Peyer's patch (tissue), 4 donors: ENCODE measurements at places on chromosomes 3 and 15. TPM values are rescaled to one million over a fixed set of nuclear protein-coding genes. Genes with fewer than 3 reads are reported as not detected.

GRCh38 chr15:101528108-101528916 is 38.8 kb upstream of the PCSK6 start:
- peak overlapping the region; percentile 68 for H3K27ac ChIP-seq
- no peaks in the 10 kb centered on the region for H3K27me3 ChIP-seq
- no peaks in the 10 kb centered on the region for H3K4me1 ChIP-seq
- H3K4me3 ChIP-seq: no peak overlapping the region

TMEM212 gene
- not detected for total RNA-seq

CLEC3B gene
- total RNA-seq: 40.9 TPM

GRCh38 chr15:43249699-43250203 is 17.0 kb downstream of the TGM5 start:
- no peaks in the 10 kb centered on the region for H3K36me3 ChIP-seq
- no peak overlapping the region for H3K4me3 ChIP-seq
- DNase-seq: no peak
- H3K27ac ChIP-seq: no peak overlapping the region
- no peaks in the 10 kb centered on the region for H3K27me3 ChIP-seq

LMAN1L gene
- total RNA-seq: not detected

- peak overlapping the region; percentile 18 for H3K4me3 ChIP-seq
- H3K36me3 ChIP-seq: no peaks in the 10 kb centered on the region
- H3K27ac ChIP-seq: no peak overlapping the region
- DNase-seq: no peak
- no peaks in the 10 kb centered on the region for H3K27me3 ChIP-seq
Observed at GRCh38 chr3:65596571-65597225, 442.0 kb downstream of the MAGI1 start.

SUCLG2 gene
- 116 TPM for total RNA-seq

KIF7 gene
- 2.3 TPM for total RNA-seq

DNA sequence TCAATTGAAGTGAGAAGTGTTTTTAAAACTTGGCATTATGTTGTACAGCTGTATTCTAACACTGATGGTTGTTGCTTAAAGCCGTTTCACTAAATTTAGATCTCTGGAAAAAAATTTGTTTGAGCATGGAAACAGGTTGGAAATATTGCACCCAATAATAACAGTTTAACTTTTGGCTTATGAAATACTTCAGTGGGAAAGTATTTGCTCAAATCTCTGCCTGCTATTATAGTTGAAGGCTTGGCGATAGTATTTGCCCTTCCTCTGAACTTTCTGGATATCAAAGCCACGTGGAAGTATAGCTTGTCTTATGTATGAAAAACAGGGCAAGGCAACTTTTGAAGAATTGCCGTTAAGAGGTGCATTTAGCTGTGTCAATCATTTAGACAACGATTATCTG is 270.3 kb upstream of the LRRFIP2 start:
- DNase-seq: no peak
- no peak overlapping the region for H3K4me3 ChIP-seq
- no peaks in the 10 kb centered on the region for H3K4me1 ChIP-seq
- no peaks in the 10 kb centered on the region for H3K27me3 ChIP-seq
- H3K36me3 ChIP-seq: no peaks in the 10 kb centered on the region

SCN5A gene
- total RNA-seq: not detected

DNA sequence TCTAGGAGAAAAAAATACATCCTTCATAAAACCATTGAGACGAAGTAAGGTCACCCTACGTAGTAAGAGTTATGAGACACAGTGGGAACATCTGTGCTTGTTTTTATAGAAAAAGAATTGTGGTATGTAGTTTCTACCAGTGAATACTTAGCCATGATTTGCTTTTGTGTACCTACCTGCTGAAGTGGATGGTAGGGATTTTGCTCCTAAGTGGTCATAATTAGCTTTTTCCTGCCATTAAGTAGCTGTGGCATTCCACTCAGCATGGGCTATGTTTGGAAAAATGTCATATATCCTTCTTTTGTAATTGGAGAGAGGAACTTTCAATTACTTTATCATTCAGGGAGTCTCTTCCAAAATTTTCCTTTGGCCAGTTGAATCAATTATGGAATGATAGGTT is 63.7 kb downstream of the CHD2 start:
- H3K36me3 ChIP-seq: no peaks in the 10 kb centered on the region
- no peak for DNase-seq
- H3K4me3 ChIP-seq: no peak overlapping the region
- H3K27ac ChIP-seq: no peak overlapping the region

TTC21A gene
- total RNA-seq: 9.2 TPM

- H3K27me3 ChIP-seq: no peaks in the 10 kb centered on the region
- no peaks in the 10 kb centered on the region for H3K4me1 ChIP-seq
- DNase-seq: no peak
- no peak overlapping the region for H3K4me3 ChIP-seq
- H3K36me3 ChIP-seq: no peaks in the 10 kb centered on the region
Observed at GRCh38 chr3:31093606-31094005, 199.1 kb upstream of the GADL1 start.

DNA sequence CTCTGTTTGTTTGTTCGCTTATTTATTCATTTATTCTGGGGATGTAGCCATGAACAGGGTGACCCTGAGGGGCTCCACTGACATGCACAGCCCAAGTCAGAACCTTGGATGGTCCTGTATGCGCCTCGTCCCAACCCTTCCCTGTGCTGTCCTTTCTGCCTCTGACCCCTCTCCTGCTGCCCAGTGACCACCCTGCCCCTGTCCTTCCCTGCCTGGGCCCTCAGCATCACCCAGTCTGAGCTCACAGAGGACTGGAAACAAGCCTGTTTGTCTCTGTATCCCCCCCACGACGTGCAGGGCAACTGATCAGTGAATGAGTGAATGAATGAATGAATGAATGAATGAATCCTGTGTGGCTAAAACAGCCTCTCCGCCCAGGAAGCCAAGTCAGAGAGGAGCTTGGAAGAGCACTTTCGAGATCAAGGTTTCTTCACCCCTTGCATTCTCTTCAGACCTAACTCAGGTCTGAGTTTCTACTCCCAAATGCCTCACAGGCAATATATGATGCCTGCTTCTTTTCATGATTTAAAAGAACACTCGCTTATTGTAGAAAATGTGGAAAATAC is 157.7 kb downstream of the SMAD6 start:
- no peak overlapping the region for H3K4me3 ChIP-seq
- no peaks in the 10 kb centered on the region for H3K36me3 ChIP-seq
- H3K27me3 ChIP-seq: no peaks in the 10 kb centered on the region
- DNase-seq: no peak
- H3K27ac ChIP-seq: no peak overlapping the region
